NB4 (cell line): ENCODE measurements at places on chromosomes 5 and 9.

DNA sequence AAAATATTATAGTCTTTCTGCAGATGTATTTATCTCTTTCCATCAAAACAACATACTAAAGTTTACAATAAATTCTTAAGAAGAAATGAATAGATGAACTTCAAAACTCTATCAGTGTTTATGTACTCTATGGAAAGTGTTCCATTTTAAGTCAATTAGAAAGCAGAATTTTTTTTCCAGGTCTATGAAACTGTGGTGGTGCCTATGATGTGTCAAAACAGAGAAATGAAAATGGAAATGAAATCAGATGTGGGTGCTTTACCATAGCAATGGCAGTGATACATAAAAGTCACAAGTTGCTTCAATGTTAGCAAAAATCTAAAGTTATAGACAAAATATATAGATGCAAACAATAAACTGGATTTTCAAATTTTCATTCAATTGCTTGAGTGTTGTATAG lies 97.3 kb downstream of the PTCH1 start:
- DNase-seq, result no peak

DNA sequence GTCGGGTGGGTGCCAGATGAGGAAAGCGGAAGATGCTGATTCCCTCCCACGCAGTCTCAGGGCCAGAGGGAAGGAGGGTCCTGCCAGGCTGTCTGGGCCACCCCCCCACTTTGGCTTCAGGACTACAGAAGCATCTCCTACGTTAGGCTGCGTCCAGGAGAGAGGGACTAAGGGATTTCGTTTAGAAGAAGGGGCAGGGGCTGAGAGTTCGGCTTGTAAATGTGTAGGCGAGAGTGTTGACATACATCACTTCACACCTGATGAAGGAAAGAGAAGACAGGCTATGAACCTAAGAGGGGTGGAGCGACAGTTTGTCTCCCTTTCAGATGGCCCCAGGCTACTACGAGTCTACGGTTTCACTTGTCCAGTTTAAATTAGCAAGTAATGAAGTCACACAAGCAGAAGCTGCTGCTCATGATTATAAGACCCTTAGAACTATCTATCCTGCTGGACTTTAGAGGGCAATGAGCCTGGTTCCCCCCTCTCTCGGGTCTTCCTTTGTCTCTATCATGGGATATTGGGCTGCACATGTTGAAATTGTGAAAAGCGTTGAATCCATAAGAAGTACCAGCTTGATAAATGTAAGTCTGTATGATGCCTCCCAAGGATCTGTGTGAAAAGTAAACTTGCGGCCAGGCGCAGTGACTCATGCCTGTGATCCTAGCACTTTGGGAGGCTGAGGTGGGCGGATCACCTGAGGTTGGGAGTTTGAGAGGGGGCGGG lies 193.0 kb downstream of the AOPEP start:
- no peak for DNase-seq

DNA sequence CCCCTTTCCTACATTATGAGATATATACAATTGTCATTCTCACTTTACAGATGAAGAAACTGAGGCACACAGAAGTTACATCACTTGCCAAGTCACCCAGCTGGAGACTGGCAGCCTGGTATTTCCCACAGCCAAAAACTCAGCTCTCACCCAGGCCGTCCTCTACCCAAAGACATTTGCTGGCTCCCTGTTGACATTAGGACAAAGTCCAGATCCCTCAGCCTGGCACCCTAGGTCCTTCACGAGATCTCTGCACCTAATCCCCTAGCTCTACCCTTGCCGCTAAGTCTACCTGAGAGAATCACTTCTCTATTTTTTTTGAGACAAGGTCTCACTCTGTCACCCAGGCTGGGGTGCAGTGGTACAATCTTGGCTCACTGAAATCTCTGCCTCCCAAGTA lies 26.8 kb upstream of the LHX2 start:
- no peak for DNase-seq

- DNase-seq, result peak; percentile 52
These were observed 514.9 kb upstream of the CLINT1 start for GRCh38 chr5:158373608-158374395.

- DNase-seq, result no peak
These were observed 265.6 kb downstream of the ZSWIM6 start for GRCh38 chr5:61597684-61598083.

- DNase-seq, result no peak
These were observed 155.8 kb downstream of the FRMD3 start for GRCh38 chr9:83382421-83382820.

DNA sequence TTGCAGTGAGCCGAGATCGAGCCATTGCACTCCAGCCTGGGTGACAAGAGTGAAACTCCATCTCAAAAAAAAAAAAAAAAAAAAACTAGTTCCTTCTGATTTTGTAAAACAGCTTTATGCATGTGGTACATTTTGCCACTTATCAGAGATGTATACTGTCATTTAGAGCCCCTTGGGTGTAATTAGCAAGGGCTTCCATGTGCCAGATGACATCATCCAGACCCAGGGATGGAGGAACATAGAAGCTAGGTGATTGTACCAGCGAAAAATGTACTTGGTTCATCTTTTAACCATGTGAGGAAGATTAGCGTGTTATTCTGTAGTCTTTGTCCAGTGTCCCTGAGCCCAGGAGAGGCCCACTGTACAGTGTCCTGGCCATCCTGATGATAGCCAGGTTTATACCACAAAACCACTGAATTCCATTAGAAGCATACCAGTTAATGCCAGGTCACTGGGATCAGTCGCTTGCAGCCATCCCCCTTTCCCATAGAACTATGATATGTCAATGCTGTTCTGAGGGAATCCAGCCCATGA lies 239.3 kb upstream of the SGCD start:
- no peak for DNase-seq

GRCh38 chr5:5736007-5736406 lies 313.5 kb downstream of the ICE1 start:
- DNase-seq, result no peak

GRCh38 chr5:53076014-53076583 lies 33.5 kb downstream of the MOCS2 start:
- DNase-seq, result no peak

GRCh38 chr9:123349691-123350480 lies 6.1 kb upstream of the CRB2 start:
- peak; percentile 69 for DNase-seq

- no peak for DNase-seq
These were observed 20.9 kb downstream of the ZNF474 start for GRCh38 chr5:122150215-122150614.

GRCh38 chr5:143395638-143396352 lies 7.7 kb downstream of the NR3C1 start:
- DNase-seq, result no peak

- no peak for DNase-seq
These were observed 303.8 kb downstream of the KIAA0825 start for GRCh38 chr5:94314460-94315131.

GRCh38 chr5:39452846-39453245 lies 28.1 kb upstream of the DAB2 start:
- DNase-seq, result no peak

DNA sequence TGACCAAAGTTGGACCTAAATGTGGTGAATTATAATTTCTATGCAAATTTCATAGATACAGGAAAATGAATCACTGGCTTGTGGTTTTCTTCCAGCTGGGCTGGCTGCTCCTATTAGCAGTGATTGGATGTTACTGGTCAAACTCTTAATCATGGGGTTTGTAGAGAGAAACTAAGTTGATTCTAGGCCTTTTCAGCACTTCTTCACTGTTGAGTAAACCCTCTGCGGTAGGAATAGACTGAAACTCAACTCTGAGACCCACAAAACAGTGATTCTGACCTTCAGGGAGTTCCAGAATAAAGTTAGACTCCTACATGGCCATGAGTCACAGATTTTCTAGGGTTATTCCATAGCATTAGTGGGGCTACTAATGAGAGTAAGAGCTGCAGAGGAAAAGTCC lies 47.9 kb upstream of the FKTN start:
- DNase-seq, result no peak
